GDM1 (cell line): ENCODE measurements at places on chromosomes 3 and 15.

DNA sequence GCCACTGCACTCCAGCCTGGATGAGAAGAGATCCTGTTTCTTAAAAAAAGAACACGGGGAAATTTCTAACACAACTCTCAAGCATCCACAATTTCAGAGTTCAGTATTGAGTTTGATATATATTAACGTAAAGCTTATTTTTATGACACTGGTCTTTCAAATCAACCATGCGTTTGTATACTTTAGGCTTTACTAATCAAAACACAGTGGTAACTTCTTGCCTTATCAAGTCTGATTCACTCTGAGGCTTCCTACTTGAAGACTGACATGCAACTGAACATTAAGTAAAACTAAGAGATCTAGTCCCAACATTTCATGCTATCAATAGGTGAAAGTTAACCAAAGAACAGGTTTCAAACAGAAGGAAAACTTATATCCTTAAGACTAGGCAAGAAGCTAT, 46.7 kb downstream of the PRTG start:
- DNase-seq: no peak

DNA sequence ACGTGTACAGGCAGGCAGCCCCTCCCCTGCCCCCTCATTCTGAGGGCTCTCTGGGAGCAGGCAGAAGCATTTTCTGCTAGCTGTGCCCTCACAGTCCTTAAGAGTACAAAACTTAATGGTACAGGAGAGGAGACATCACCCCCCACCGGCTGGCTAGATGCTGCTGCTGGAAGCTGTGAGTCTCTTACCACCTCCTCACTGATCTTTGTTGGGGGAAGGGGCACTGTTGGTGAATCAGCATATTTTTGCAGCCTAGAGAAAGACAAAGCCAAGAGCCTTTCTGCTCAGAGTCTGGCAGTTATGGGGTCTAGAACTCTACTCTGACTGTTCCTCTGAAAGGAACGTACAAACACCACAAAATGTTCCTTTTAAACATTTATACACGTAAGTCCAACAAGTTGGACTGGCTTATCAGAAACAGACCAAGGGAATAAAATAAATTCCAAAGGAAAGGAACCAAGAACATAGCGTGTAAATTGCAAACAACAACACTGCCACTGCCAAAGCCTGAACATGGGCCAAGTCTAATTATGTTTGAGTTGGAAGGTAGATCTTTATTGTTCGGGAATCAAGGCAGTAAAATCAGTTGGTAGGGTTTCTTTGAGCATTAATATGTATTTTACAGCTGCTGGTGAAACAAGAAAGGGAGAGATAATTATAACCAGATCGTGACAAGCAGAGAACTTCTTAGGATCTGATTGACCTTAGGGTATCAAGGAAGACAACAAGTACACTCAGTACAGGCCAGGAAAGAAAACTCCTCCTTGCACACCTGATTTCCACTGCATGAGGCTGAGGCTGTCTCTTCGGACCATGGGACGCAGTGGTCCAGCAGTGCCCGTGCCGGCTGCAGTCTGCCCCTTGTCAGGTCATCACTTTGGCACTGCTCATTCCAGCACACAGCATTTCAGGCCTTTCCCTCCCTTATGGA, 27.4 kb downstream of the CLK3 start:
- peak; percentile 7 for DNase-seq

- DNase-seq: peak; percentile 62
Observed at GRCh38 chr15:73700041-73700842, 16.1 kb downstream of the CD276 start.

DNA sequence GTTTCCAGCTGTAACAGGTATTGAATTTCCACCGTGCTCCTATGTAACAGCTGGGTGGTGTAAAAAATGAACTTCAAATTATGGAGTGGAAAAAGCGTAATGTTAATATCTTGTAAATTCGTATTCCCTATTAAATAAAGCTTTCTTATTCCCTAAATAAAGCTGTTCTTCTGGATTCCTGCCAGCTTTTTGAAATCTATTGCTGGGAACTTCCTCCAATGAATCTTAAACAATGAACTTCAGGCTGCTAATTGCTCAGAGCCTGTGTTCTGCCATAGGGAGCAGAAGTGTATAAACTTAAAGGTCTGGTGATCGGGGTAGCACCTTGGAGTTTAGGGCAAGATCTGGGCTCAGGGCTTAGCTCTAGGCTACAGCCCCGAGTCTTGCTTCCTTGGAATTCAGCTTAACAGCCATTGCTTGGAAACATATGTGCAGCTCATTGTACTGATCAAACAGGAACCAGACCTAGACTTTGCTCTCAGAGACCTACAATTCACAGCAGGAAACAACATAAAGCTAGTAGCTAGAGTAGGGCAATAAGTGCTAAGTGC, 1.4 kb downstream of the ARL14 start:
- DNase-seq: no peak

- DNase-seq: no peak
Observed at GRCh38 chr15:99087405-99087943, 17.4 kb upstream of the SYNM start.

DNA sequence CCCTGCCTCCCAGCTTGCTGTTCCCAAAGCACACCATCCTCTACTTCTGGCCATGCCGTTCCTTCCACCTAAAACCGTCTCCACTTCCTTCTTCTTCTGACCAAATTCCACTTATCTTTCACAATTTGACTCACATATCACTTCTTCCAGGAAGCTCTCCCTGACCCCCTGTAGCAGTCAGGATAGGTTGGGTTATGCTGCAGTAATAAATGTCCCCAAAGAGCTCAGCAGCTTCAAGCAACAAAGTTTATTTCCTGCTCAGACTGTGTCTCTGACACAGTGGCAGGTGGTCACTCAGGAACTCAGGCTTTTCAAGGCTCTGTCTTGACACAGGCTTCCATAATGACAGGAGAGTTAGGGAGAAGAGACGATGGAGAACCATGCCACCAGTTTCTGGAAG, 27.4 kb downstream of the SLC6A11 start:
- no peak for DNase-seq

DNA sequence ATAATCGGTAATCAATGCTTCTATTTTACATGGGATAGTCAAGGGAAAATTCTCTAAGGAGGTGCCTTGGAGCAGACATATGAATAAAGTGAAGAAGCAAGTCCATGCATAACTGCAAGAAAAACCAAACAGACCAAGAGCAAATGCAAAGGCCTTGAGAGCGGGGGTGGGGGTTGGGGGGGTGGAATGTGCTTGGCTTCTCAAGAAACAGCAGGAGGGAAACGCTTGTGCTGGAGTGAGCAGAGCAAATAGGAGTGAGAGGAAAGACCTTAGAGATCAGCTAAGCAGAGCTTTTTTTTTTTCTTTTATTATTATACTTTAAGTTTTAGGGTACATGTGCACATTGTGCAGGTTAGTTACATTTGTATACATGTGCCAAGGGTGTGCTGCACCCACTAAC, 260.8 kb downstream of the ARPP21 start:
- no peak for DNase-seq

GRCh38 chr3:39269528-39269927, 10.3 kb downstream of the CX3CR1 start:
- DNase-seq: no peak

DNA sequence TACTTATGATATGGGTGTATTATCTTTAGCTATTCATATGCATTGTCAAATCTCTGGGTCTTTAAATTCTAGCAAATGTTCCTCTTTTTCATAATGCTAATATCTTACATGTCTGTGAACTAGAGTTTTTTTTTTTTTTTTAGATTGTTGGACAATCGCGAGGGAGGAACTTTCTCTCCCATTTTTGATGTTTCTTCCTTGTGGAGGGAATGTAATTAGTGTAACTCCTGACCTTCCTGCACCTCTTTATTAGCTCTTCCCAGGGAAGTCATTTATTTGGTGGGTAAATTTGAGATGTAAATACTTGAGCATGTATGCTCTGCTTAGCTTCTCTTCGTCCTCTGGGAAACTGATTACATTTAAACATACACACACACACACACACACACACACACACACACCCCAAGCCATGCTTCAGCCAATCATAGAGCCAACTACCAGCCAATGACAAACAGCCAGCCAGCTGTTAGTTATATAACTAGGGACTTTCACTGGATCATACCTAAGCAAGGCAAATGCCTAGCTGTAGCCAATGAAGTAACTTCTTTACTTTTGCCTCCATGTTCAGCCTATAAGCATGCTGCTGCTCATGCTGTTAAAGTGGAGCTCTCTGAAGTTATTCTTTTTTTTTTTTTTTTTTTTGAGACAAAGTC, 8.3 kb upstream of the USP8 start:
- DNase-seq: no peak

DNA sequence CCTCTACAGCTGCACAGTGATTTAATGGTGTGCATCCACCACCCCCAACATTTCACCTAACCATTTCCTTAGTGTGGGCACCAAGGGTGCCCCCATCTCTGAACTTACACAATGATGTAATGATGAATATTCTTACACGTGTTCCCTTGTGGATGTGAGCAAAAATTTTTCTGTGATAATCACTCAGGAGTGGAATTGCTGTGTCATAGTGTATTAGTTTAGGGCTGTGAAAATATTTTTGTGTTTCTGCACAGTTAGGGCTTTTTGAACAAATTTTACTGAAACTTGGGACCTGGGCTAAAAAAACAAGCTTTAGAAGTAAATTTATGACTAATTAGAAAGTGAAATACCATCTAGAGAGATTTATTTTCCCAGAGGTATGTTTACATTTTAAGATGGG, 134.5 kb upstream of the CCNL1 start:
- no peak for DNase-seq
